ENCODE measurements at places on chromosomes 12 and 14. TPM values are rescaled to one million over a fixed set of nuclear protein-coding genes. Genes with fewer than 3 reads are reported as not detected.

GRCh38 chr14:32545506-32546210 is 216.6 kb downstream of the AKAP6 start:
- no peaks in the 10 kb centered on the region for H3K27me3 ChIP-seq
- H3K27ac ChIP-seq, result no peak overlapping the region
- no peaks in the 10 kb centered on the region for H3K4me1 ChIP-seq

DNA sequence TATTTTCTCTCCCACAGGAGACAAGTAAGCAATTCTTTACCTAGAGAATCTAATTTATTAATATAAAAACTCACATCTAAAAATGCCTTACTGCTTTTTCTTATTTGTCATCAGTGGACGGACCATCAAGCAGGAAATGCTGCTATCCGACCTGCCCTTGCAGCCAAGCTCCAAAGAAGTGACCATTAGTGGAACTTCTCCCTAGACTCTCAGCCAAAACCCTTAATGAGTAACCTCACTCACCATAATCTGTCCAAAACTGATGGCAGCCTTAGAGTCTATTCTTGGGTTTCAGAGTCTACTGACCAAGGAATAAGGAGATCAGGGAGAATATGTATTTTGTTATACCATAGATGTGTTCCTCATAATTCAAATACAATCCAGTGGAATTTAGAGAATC is 60.9 kb upstream of the CFL2 start:
- no peaks in the 10 kb centered on the region for H3K4me1 ChIP-seq
- H3K27me3 ChIP-seq, result no peaks in the 10 kb centered on the region
- DNase-seq, result no peak
- peaks cover 46% of the 10 kb centered on the region for H3K36me3 ChIP-seq
- no peak overlapping the region for H3K27ac ChIP-seq

GRCh38 chr14:79279645-79280597 is 931.4 kb downstream of the DIO2 start:
- H3K4me1 ChIP-seq, result no peaks in the 10 kb centered on the region
- no peak overlapping the region for H3K27ac ChIP-seq
- H3K4me3 ChIP-seq, result no peak overlapping the region
- peaks cover 37% of the 10 kb centered on the region for H3K27me3 ChIP-seq
- no peak for DNase-seq

PLEKHD1 gene
- total RNA-seq, result 0.07 TPM

Data from activated CD8-positive, alpha-beta T cell treated with anti-CD3 and anti-CD28 coated beads for 36 hours (primary cell).